NCI-H2107 (cell line): ENCODE measurements at places on chromosomes 1 and 21.

DNA sequence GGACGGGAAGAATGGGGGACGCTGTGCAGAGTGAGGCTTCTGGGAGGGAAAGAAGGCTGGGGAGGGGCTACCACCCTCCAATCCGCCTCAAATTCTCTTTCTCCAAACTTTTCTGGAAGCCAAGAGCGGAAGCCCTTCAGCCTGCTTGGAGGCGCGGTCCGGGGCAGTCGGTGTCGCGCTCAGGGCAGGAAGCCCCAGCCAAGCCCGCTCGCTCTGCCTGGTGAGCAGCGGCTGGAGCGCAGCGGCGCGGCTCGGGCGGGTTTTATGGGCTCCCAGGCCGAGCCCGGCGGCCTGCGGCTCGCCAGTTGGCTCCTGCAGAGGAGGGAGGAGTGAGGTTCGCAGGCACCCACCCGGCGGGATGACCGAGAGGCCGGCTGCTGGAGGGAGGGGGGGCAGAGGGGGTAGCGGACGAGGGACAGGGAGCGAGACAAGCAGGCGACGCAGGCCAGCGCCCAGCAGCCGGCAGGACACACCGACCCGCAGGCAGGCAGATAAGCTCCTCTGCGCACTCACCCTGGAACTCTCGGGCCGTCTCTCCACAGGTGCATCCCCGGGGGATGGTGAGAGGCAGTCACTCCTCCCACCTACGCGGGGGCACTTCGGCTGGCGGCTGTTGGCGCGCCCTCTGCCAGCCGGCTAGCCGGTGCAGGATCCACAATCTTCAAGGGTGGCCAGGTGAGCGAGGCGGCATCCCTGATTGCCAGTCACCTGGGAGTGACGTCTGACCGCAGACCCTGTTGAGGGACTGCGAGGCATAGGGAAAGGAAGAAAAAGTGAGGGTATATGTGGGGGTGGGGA is at the start of gene AVPR1B:
TSS of gene AVPR1B (minus strand) at position 238 of the 798 bp plus-strand sequence. CDS start 498 bp downstream, outside the sequence.
- DNase-seq, result peak; percentile 81

- DNase-seq, result no peak
Measured at GRCh38 chr1:182092336-182092735, 30.8 kb upstream of the ZNF648 start.

- DNase-seq, result no peak
Measured at GRCh38 chr21:44740742-44741141, 29.4 kb upstream of the TSPEAR start.

GRCh38 chr1:110239441-110240430 is 29.6 kb downstream of the KCNC4 start:
- DNase-seq, result no peak
